ENCODE measurements at places on chromosomes 6 and 20.

DNA sequence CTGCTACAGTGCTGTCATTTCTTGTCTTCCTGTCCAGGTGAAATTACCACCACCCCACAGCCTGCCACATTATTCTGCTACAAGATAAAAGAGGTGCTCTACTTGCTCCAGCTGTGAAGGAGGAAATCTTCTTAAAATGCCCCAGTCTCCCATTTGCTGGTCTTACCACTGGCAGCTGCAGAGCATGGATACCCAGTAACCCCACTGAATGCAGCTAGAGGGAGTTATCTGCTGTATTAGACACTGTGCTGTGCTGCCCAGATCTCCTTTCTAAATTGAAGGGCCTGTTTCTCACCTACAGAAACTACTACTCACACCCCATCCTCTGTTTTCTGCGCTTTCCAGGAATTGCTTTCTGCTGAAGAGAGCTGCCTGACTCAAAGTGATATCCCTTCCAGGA lies 517.8 kb downstream of the PKHD1 start:
- DNase-seq = no peak

GRCh38 chr6:11585426-11586016 lies 48.0 kb downstream of the TMEM170B start:
- no peak for DNase-seq

DNA sequence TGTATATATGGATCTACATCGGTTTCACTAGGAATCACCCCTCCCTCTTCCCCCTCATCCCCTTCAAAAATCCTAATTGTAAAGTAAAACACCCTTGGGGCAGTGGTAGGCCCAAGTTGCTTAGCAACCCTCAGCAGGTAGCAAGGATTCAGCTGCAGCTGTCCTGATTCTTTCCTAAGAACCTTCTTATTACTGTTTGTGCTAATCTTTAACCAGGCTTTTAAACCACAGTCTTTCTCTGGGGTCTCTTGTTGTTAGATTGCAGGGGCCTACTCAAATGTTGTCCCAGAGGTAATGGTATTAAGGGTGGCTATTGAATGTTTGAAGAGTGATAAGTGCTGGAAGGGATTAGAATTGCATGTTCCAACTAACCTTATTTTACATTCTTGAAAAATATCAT lies 46.4 kb downstream of the PRL start:
- no peak for DNase-seq

GRCh38 chr20:59804347-59804746 lies 129.1 kb downstream of the SYCP2 start:
- DNase-seq = no peak

- no peak for DNase-seq
Observed at GRCh38 chr6:99412065-99412464, 13.0 kb downstream of the PNISR start.

GRCh38 chr6:39060467-39061160 lies 12.0 kb downstream of the GLP1R start:
- no peak for DNase-seq

DNA sequence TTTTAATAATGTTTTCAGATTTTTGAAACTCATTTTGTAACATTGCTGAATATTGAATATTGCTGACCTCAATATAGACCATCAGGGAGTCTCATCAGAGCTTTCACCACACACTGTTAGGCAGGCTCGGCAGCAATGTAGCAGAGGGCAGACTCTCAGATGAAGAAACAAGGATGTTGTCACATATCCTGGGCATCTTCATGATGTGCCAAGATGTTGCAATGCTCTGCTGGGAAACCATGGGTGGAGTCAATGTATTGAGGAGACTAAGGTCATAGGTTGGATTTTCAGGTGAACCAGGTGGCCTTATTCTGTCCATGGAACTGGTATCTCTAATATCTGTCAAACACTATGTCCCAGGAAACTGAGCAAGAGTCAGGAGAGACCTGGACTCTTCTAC lies 27.3 kb downstream of the NR2E1 start:
- DNase-seq = no peak

GRCh38 chr6:39009476-39009875 lies 39.1 kb upstream of the GLP1R start:
- no peak for DNase-seq

DNA sequence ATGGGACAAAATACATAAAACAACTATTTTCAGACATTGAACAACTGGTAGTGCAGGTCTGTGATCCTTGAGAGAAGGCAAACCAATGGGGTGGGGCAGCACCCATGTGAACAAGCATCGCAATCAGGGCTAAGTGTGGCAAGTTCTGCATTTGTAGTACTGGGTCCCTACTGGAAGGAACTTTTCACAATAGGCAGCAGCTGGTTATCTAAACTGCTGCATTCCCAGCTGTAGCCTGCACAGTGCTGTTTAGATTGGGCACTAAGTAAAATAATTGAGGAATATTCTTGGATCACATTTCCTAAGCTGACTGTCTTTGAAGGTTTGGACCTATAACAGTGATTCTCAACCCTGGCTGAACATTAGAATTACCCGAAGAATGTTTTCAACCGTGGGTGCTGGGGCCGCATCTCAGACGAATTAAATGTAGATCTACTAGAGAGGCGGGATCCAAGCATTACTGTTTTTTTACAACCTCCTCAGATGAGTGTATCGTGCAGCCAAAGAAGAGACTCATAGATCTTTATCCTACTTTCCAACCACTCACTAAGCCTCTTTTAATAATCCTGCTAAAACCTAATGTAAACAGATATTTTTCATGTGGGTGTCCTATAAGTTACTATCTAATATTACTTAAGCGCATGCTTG lies 12.4 kb upstream of the MAP3K4 start:
- DNase-seq = no peak

DNA sequence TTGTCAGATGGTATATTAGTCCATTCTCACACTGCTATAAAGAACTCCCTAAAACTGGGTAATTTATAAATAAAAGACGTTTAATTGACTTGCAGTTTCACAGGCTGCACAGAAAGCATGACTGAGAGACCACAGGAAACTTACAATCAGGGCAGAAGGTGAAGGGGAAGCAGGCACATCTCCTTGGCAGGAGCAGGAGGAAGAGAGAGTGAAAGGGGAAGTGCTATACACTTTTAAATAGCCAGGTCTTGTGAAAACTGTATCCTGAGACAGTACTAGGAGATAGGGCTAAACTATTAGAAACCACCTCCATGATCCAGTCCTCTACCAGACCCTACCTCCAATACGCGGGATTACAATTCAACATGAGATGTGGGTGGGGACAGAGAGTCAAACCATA lies 193.9 kb upstream of the KCNG1 start:
- DNase-seq = no peak

DNA sequence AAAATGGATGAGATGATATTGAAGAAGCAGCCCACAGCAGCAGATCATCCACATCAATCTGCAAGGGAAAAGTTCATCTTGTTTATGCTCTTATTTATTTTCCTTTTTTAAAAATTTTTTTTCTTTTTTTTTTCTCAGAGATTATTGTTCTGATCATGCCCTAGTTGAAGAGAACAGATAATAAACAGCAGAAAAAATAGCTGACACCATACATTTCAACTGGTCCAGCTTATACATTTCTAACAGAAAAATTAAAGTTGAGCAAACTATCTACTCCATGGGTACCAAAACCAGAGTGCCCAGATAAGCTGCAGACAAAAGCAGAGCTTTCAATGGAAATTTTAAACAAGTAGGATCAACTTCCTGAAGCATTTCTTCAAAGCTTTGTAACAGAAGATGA lies 9.3 kb downstream of the KIAA0319 start:
- DNase-seq = no peak

- no peak for DNase-seq
Observed at GRCh38 chr6:24915641-24916040, 20.1 kb downstream of the RIPOR2 start.

DNA sequence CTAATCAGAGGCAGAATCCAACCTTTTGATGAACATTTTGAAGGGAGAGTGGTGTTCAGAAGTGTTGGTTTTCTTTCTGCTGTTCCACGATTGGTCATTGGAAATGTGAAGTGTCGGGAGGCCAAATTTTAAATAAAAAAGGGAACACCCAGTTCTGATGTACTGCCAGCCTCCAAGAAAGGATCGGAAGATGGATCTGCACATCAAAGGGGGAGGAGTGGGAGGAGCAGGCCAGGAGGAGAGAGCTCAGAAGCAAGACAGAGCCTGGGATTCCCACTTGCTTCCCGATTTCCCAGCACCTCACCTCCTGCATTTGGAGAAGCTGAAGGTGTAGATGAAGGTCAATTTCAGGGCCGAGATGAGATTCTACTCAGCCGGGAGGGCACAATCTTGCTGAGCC lies 55.9 kb upstream of the NAA20 start:
- no peak for DNase-seq

GRCh38 chr6:91575032-91575431 lies 988.2 kb upstream of the MAP3K7 start:
- no peak for DNase-seq

GRCh38 chr20:24468401-24469115 lies 871 bp upstream of the SYNDIG1 start:
- DNase-seq = no peak

- DNase-seq = no peak
Observed at GRCh38 chr6:101907356-101908217, 514.1 kb downstream of the GRIK2 start.

GRCh38 chr6:66896415-66896814 lies 1189.4 kb upstream of the EYS start:
- DNase-seq = no peak

GRCh38 chr20:47611785-47612184 lies 110.1 kb downstream of the NCOA3 start:
- no peak for DNase-seq

GRCh38 chr6:159307246-159307790 lies 138.1 kb downstream of the FNDC1 start:
- no peak for DNase-seq

GRCh38 chr6:39153766-39154397 lies 38.9 kb upstream of the SAYSD1 start:
- DNase-seq = peak; percentile 35

DNA sequence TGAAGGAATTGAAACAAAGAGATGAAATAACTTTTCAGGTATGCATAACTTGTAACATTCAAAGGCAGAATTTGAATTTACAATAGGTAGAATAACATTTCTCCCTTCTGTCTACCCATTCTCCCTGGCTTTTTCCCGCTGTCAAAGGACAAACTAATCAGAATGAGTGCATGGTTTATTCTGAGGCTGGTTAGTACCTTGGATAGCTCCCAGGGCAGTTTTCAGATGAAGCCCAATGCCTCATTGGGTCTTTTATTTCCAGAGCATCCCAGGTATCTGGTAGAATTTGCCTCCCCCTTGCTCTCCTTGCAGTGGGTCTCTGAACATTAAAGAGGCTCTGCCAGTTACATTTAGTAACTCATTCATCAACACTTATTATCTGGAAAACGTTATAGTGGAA lies 665.5 kb downstream of the BCKDHB start:
- no peak for DNase-seq

DNA sequence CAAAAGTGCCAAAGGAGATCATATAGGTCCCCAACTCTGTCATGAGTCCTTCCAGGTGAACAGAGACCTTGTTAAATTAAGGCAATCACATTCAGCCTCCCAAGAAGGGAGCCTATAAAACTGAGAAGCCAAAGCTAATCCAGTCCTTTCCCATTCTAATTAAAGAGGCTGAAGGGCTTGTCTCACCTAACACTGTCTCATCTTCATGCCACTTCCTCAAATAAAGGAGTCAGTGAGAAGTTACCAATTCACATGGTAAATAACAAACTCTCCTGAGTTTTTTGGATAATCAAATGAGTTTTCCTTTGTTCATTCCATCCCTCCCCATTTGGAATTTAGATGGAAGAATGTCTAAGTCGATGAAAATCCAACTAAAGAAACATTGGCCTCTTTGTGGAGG lies 242.8 kb downstream of the UST start:
- DNase-seq = no peak

- DNase-seq = no peak
Observed at GRCh38 chr6:64238071-64238470, 602.5 kb downstream of the PHF3 start.

DNA sequence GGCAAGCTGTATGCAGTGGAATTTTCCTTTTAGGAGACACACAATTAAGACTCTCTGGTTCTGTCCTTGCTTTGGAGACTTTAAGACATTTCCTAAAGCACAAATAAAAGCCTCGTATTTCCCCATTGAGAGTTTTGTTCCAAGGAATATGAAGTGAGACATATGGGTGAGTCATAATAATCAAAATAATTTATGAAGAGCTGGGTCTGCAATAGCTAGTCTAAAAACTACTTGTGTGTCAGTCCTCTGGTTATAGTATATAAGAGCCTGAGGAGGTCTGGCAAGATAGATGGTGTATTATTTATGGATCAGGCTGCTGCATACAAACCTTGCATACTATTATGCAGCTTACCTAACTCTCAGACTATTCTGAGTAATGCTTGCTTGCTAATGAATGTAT lies 142.6 kb downstream of the ADGRG6 start:
- DNase-seq = no peak

GRCh38 chr6:15409301-15410125 lies 163.6 kb downstream of the JARID2 start:
- no peak for DNase-seq

- DNase-seq = no peak
Observed at GRCh38 chr6:112979830-112980229, 632.7 kb downstream of the RFPL4B start.

- DNase-seq = no peak
Observed at GRCh38 chr6:167731216-167731615, 95.5 kb upstream of the AFDN start.

DNA sequence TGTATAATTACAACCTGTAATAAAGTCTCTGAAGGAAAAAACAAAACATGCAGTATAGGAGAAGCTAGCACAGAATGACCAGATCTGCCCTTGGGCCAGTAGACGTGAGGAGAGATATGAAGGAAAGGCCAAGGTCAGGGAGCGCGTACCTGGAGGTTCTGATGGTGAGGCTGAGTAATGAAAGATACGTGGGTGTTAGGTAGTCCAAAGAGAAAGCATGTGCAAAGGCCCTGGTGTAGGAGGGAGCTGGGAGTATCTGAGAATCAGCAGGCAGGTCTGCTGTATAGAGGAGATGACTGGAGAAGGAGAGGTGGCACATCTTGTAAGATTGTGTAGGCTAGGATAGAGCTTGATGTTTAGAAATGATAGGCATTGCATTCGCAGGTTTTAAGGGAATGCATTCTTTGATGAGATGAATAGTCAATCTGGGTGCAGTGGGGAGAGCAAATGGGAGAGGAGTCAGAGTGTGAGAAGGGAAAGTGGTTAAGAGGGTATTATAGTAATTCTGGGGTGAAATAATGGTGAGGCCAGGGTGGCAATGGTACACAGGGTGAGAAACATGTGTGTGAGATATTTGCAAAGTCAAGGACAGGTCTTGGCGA lies 15.9 kb upstream of the TFB1M start:
- no peak for DNase-seq

GRCh38 chr6:125665295-125665814 lies 84.1 kb upstream of the HEY2 start:
- DNase-seq = no peak

DNA sequence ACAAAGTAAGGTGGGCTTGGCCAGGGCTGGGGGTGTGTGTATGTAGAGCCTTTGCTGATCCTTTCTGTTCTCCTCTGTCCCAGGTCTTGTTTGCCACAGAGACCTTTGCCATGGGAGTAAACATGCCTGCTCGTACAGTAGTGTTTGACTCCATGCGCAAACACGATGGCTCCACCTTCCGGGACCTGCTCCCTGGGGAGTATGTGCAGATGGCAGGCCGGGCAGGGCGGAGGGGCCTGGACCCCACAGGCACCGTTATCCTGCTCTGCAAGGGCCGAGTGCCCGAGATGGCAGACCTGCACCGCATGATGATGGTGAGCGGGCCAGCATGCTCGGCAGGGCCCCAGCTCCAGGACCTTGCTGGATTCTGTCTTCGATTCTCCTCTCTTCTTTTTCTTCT lies 6.2 kb downstream of the DXO start:
- DNase-seq = no peak

All from stimulated activated CD4-positive, alpha-beta T cell treated with anti-CD3 and anti-CD28 coated beads, Interleukin-4, amount 100 ng/mL, for 24 hours (primary cell).